ENCODE measurements at places on chromosomes 16 and 17. TPM values are rescaled to one million over a fixed set of nuclear protein-coding genes. Genes with fewer than 3 reads are reported as not detected.

GRCh38 chr17:34220752-34221395, 34.2 kb upstream of the CCL2 start:
- no peak for DNase-seq

- no peak for DNase-seq
Observed at GRCh38 chr17:726271-726919, 6.0 kb upstream of the TLCD3A start.

The WNT9B gene
- not detected for total RNA-seq

The STX4 gene
- total RNA-seq = 24.2 TPM

The TP53TG3 gene
- total RNA-seq = not detected

Measured in fibroblast of the aortic adventitia (primary cell).